ENCODE measurements at places on chromosomes 7 and 10.

DNA sequence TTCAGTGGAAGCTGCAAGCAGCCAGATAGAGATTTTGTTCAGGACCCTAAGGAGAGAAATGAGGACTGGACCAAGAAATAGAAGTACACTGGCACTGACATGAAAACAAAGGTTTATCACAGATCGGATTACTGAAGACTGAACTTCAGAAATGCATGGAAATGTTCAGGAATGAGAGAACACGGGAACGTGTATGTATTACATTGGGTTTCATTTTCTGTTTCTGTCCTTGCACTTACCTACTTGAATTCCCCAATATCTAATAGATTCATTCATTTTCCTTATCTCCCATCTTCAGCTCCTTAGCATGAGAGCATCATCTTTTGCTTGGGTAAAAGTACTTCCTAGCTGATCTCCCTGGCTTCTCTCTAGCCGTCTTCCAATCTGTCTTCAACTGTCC is 114.5 kb downstream of the CACNB2 start:
- no peak for DNase-seq

GRCh38 chr10:84727398-84727797 is 399.0 kb downstream of the CCSER2 start:
- no peak for DNase-seq

- no peak for DNase-seq
Observed at GRCh38 chr10:43069579-43069978, 7.3 kb upstream of the RET start.

- no peak for DNase-seq
Observed at GRCh38 chr10:6165221-6165725, 37.5 kb upstream of the PFKFB3 start.

DNA sequence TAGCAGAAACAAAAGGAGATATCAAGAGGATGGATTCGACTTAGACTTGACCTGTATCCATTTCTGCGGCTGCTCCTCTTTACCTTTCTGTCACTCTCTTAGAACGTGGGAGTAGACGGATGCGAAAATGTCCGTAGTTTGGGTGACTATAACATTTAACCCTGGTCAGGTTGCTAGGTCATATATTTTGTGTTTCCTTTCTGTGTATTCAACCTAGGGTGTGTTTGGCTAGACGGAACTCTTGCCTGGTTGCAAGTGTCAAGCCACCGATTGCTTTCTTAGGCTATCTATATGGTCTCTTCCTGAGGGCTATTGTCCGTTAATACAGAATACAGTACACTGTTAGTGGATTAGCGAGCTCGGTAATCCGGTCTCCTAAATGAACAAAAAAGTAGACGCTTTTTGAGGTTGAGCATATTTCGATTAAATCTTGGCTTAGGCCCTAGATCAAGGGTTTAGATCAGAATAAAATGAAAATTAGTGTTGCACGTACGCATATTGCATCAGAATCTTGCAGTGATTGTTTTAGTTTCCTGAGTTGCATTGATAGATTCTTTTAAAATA is 1.2 kb downstream of the PTEN start:
- no peak for DNase-seq

- DNase-seq, result no peak
Observed at GRCh38 chr7:138352570-138353461, 107.2 kb upstream of the TRIM24 start.

DNA sequence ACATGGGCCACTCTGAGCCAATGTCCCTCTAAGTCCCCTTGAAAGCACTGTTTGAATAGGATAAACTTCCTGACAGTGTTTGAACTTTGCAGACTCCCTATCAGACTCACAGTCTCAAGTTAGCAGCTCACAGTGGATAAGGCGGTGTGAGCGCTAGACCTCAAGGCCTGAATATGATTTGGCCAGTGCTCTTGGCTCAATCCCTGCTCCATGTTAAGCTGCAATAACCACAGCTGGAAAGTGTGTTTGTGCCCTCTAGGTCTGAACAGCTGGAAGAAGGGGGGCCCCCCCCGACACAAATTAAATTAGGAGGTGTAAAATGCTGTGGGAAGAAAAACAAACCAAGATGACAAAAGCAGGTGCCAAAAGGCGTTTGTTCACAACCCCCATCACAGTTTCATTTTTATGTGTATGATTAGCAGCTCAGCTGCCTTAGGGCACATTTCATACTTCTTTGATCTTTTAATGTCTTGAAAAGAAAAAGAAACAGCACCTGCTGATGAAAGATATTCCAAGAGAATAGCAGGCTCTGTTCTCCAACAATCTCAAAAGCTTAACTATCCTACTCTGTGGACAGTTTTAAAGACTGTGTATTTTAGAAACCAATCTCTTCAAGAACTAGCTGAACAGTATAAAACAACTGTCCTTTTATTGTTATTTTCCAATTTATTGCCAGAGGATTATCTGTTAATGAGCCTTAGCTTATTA is 167.6 kb downstream of the SNX13 start:
- no peak for DNase-seq

- DNase-seq, result no peak
Observed at GRCh38 chr10:120572307-120572706, 115.3 kb downstream of the PLPP4 start.

GRCh38 chr10:4656576-4657194 is 169.3 kb upstream of the AKR1E2 start:
- DNase-seq, result no peak

- no peak for DNase-seq
Observed at GRCh38 chr10:14608381-14609001, 166.2 kb downstream of the FAM107B start.

- DNase-seq, result no peak
Observed at GRCh38 chr7:152180587-152180986, 155.1 kb downstream of the GALNT11 start.

DNA sequence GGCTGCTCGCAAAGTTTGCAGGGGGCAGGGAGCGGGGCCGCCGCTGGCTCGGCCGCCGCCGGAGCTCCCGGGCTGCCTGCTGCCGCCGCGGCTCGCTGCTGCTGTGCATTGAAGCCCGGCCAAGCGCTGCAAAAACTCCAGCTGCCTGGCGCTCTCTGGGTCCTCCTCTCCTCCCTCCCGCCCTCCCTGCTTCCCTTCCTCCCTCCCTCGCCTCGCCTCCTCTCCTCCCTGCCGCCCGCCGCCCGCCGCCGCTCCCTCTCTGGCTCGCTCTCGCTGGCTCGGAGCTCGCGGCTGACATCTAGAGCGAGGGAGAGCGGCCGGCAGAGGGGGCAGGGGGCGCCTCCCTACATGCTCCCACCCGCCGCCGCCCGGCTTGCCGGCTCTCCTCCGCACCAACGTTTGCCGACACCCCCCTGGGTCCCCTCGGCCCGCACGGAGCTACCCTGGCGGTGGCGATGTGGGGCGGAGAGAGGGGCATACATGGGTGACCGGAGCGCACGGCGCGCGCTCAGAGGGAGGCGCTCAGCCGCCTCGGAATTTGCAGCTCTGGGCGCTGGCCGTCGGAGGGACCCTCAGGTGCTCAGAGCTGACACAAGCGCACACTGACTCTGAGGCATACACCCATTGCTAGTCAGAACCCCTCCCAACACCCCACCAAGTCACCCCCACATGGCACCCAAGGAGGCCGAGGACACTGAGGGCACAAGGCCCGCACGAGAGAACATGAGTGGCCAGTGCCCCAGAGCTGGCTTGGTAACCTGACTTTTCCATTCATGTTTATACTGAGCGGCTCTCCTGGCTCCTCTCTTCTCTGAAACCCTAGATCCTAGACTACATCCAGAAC is 1.2 kb upstream of the PLXNA4 start:
- DNase-seq, result no peak

GRCh38 chr10:120041807-120042559 is 149.5 kb downstream of the SEC23IP start:
- no peak for DNase-seq

GRCh38 chr10:34580214-34580613 is 234.9 kb downstream of the PARD3 start:
- DNase-seq, result no peak

- DNase-seq, result no peak
Observed at GRCh38 chr10:63757067-63757466, 235.9 kb downstream of the REEP3 start.

All from stimulated activated CD8-positive, alpha-beta memory T cell treated with anti-CD3 and anti-CD28 coated beads, Interleukin-7, amount 100 ng/mL, for 24 hours (primary cell).